ENCODE measurements at places on chromosomes 7 and 10.

DNA sequence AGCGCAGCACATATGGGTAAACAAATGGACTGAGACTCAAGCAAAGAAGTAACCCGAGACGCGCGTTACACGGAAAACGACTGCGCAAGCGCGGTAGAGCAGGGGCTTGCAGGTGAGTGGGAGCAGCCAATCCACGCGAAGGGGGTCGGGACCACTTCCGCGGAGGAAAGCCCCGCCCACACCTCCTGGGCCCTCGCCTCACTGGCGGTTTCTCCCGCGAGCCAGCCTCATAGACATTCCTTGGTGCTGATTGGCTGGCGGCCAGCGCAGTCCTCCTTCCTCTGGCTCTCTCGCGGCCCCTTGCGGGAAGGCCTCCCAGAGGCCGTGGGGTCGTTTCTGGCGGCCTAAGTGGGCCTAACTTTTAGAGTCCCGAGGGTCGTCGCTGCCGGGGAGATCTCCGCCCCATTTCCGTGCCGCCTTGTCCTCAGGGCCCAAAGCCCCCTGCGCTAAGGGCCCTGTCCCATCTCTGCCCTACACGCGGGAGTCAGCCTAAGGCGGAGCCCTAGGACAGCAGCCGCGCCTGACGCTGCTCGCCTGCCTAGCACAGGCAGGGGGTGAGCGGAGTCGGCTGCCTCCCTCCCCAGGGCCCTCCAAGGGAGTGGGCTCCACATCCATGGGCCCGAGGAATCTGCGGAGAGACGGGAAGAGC, 9.1 kb upstream of the FXYD4 start:
- DNase-seq, result peak; percentile 12

GRCh38 chr7:123209786-123210185, 10.0 kb upstream of the SLC13A1 start:
- no peak for DNase-seq

DNA sequence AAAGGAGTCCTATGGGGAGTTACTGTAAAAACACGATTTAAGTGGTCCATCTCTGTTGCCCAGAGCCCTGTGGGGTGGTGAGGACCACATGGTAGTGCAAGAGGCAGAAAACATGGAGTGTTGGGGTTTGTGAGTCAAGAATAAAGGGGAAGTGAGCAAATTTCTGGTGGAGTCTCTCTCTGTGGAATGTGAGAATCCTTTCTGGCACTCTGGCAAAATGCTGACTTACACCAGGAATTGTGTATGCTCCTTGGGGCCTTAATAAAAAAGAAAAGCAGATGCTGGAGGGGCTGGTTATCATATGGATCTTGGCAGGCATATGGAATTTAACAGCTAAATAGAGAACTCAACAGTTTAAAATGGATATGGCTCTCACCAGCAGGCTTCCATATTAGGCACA, 486.0 kb downstream of the TNS3 start:
- DNase-seq, result no peak

GRCh38 chr7:33395340-33395739, 266.0 kb downstream of the BBS9 start:
- DNase-seq, result peak; percentile 15

GRCh38 chr7:27101171-27101956, 1.1 kb downstream of the HOXA2 start:
- no peak for DNase-seq

DNA sequence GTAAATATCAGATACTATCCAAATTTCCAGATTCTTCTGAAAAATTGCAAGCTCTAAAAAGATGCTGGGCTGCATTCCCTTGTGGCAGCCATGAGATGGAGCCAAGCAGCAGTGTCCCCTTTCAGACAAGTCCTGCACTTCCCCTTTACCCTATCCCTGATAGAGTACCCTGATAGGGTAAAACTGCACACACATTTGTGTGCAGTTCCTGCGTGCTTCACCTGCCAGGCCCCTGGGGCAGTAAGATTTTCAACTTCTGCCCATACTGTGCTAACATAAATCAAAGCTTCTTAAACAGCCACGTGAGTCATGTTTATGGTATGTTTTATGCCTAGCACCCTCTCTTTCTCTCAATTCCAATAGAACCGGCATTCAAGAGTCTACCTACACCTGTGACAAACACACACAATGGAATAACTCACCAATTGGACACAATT, 52.2 kb downstream of the IFIT5 start:
- DNase-seq, result peak; percentile 22

GRCh38 chr7:32255036-32255435, 184.8 kb upstream of the PDE1C start:
- no peak for DNase-seq

- DNase-seq, result no peak
Observed at GRCh38 chr10:36331121-36331520, 689.0 kb upstream of the FZD8 start.
